Cardiac fibroblast (primary cell): ENCODE measurements at places on chromosomes 11 and 22.

DNA sequence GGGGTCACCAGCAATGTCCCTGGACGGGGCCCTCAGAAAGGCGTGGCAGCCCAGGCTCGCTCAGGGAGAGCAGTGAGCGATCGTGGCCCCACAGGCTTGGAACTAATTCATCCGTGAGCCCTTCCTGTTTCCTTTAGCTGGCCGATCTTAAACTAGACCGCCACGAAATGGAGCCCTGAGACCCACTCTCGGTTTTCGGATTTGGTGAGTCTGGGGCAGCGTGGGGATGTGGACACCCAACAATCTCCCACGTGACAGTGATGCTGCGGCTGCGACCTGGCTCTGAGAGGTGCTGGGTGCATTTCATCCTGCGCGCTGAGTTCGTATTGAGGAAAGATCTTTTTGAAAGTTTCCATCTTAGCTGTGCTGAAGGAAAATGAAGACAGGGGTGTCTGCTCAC is 501.3 kb upstream of the B3GAT1 start:
- no peak for DNase-seq

GRCh38 chr11:94678901-94679300 is 89.3 kb upstream of the AMOTL1 start:
- DNase-seq: no peak

GRCh38 chr11:115321605-115322289 is 182.5 kb downstream of the CADM1 start:
- DNase-seq: no peak

GRCh38 chr11:7251487-7251835 is 243 bp upstream of the SYT9 start:
- no peak for DNase-seq

DNA sequence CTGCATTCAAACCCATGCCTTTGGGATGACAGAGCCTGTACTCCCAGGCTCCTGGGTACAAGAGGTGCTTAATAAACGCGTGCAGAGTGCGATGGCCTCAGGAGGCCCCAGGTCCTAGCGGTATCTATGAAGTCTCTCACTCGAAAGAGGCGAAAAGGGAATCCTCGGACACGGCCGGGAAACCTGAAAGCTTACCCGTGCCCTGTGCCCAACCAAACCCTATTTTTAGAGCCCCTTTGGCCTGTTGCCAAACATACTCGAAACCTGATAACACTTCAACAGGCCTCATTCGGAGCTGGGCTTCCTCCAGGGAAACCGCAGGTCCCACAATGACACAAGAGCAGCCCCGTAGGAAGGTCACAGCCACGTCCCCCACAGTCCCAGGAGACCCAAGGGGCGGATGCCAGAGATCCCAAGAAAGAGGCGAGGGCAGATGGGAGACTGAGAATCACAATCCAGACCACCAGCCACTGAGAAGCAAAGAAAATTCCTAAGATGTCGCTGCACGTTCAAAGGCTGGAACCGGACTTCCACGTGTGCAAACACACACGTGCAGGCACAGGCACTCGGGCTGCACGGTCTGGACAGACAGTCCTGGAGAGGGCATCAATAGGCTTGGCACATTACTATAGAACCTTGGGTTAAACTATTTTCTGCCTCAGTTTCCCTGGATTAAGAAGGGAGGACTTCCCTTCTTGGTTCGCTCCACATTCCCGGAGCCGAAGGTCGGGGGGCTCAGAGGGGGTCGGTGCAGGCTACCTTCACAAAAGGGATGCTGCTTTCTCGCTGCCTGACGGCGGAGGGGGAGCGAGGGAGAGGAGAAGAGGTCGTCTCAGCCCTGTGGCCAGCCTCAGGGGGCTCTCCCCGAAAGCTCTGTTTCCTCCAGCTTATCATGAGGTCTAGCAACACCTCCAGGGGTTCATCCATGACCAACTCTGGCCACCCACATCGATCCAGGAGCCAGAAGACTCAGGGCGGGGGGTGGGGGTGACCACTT is 8.2 kb downstream of the PDGFB start:
- peak; percentile 39 for DNase-seq

DNA sequence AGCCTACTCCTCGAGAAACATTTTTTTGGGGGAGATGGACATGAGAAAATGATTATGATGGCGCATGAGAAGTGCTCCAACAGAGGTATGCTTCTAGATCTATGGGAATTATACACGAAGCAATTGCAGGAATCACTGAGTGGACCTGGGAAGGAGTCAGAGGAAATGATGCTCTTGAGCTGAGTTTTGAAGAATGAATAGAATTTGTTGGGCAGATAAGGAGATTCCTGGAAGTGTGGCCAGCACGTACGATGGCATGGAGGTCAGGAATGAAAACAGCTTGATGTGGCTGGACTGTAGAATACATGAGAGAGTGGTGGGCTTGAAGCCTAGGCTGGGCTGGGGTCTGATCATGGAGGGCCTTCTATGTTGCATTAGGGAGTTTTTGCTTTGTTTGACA is 31.7 kb downstream of the ADAMTS15 start:
- DNase-seq: peak; percentile 70
